ENCODE measurements at places on chromosomes 6 and 20.

DNA sequence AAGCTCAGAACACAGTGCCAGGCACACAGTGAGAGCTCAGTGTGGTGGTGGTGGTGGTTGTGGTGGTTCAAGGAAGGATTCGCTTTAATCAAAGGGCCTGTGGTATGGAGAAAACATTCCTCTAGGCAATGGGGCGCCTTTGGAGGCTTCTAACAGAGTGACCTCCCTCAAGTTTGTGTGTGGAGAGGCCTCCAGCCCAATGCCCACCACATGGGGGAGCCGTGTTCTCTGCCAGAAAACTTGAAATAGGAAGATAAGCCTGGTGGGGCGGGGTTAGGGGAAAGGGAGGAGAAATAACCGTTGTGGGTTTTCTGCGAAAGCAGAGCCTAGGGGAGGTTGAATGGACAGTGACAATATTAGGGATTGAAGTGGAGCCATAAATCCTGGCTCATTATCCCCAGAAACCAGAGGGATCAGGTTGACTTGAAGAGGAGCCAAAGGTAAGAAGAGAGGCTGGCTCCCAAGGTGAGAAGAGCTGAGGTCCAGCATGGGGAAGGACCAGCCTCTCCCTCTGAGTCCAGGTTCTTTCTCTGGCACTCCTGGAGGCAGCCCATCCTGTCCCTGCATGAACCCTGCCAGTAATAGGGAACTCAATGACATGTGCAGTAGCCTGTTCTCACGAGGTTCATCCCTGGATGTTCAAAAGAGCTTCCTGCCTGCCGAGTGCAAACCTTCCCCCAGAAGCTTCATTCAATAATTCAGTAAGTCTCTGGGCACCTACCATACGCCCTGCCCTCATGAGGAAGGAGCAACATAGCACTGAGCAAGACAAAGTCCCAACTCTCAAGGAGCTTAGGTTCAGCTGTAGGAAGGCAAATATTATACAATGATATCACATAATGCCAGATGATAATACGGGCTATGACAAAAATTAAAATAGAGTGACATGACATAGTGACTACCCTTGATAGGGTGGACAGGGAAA lies 51.4 kb downstream of the TGM2 start:
- no peak for DNase-seq

- DNase-seq, result no peak
Measured at GRCh38 chr6:127920804-127921203, 19.9 kb upstream of the THEMIS start.

- DNase-seq, result peak; percentile 81
Measured at GRCh38 chr6:137867685-137868509, 838 bp downstream of the TNFAIP3 start.

DNA sequence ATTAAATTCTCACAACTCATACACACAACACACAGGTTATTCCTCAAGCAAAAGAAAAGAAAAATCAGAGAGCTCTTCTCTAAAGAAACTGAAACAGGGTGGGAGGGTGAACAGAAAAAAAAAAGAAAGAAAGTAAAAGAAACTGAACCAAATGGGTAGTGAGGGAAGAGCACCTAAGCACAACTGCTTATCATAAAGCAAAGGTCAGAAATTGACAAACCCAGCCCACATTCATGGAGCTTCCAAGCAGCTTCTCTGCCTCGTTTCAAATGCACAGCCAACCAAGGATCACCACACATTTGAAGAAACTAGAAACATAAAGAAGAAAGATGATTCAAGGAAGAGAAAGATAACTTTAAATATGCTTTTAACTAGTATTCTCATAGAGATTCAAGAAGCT lies 90.5 kb downstream of the RNGTT start:
- DNase-seq, result no peak

- DNase-seq, result no peak
Measured at GRCh38 chr20:55533632-55534031, 471.7 kb downstream of the CBLN4 start.

GRCh38 chr20:16601047-16601446 lies 27.8 kb upstream of the KIF16B start:
- no peak for DNase-seq

DNA sequence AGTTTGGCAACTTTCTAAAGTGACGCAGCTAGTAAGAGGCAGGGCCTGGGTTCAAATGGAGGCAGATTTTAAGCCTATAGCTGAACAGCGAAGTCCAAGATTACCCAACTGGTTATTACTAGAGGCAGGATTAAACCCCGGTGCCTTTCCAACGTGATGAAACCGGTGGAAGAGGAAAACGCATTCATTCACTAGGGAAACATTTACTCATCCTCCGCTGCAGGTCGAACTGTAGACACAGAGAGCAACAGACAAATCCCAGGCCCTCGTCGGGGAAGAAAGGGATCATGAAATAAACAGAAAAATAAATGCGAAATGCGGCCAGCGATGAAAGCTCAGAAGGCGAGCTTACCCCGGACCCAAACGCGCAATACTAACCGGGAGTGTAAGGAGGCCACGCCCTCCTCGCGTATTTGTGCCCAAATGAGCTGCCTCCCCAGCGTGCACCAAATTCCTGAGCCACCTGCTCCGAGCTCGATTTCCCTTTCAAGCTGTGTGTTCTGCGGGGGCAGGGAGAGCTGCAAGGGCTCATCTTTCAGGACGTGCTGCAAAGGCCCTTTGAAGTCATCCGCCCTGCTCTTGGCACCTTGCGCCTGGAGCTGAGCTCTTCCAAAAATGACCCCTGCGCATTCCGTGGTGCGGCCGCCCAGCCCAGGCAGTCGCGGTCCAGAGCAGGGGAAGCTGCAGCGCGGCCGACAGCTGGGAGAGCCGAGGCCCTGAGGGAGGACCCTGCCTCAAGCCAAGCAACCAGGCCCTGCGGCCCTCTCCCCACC lies 46.9 kb downstream of the PDYN start:
- peak; percentile 83 for DNase-seq

DNA sequence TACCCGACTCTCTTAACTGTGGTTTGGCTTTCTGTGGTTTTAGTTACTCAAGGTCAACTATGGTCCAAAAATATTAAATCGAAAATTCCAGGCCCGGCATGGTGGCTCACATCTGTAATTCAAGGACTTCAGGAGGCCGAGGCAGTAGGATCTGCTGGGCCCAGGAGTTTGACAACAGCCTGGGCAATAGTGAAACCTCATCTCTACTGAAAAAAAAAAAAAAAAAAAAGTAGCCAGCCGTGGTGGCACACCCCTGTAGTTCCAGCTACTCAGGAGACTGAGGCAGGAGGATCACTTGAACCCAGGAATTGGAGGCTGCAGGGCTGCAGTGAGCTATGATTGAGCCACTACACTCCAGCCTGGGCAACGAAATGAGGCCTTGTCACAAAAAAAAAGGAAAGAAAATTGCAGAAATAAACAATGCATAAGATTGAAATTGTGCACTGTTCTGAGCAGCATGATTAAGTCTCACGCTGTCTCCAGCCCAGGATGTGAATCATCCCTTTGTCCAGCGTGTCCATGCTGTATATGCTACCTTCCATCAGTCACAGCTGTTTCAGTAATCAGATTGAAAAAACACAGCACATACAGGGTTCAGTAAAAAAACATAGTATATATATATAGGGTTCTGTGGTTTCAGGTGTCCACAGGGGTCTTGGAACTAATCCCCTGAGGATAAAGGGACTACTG lies 40.7 kb downstream of the RGS17 start:
- no peak for DNase-seq

DNA sequence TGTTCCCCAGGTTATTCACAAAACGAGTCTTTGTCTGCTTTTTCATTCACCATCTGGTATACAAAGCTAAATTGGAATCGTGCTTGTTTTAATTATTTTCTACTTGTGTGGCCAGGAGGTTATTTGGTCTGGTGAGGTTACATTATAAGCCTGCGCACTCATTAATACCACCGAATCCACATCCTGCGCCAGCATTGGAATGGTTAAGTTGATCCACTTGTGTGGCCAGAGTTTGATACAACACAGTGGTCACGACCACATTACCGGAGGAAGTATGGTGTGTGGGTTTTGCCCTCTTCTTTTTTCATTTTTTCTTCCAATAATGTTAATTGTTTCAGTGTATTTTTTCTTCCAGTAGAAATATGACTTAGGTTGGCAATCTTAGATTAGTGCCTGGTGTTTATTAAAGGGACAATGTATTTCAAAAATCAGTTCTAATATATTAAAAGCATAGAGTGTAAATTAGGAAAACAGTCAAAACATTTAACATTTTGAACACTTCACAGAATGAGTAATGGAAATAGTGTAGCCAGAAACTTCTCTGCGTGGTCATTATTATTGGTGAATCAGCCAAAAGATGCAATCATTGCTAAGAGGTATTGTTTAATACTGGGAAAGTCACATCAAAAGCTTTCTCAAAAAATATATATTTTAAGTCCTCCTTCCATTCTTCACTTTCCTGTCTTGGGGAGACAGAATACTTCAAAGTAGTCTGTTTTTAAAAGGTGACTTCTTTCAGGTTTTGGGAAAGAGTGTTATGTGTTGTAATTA lies 84.5 kb downstream of the JARID2 start:
- DNase-seq, result no peak

DNA sequence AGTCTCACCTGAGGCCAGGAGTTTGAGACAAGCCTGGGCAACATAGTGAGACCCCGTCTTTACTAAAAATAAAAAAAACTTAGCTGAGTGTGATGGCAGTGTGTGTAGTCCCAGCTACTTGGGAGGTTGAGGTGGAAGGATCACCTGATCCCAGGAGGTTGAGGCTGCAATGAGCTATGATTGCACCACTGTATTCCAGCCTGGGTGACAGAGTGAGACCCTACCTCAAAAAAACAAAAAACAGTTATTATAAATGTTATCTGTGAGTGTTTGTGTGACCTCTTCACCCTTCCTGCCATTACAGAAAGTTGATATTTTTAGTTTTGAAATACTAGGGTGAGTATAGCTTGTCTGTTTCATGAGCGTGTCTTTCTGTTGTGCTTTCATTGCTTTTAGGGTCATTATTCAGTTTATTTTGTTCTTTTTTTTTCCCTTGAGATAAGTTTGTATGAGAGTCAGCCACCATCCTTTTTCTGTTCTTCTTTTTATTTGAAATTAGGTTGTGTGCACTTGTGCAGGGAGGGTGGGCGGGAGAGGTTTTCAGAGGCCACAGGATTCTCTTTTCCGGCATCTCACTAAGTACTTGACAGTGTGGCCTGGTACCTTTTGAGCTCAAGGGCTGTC lies 26.2 kb downstream of the CDYL start:
- DNase-seq, result no peak

DNA sequence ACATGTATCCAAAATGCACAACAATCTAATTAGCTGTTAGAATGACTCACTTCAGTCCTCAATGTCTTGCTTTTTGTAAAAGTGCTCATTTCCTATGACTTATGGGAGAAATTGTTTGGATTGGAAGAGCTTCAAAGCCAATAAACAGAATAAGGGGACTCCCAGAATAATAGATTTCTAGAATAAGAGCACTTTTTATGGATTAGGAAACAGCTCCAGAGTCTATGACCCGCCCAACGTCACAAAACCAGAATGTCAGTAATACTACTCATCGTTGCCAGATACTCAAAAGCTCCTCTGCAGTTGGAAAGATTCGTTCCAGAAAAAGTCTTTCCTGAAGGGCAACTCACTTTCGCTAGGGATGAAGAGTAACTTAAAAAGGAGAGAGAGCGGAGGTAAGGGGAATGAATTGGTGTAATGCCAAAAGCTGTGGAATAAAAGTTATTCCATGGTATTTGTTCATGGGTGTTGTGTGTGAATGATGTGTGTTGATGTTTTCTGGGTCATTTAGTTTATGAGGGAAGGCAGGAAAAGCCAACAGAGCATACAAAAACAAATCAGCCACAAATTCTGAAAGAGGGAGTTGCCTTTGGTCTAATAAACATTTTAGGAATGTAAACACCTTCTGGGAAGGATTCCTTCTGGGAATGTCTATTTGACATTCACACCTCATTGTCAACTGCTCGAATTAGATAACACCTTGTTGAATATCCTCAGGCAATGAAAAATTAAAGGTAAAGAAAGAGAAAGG lies 64.6 kb downstream of the SYNE1 start:
- no peak for DNase-seq

- no peak for DNase-seq
Measured at GRCh38 chr6:153056308-153056707, 53.8 kb upstream of the MTRF1L start.

- no peak for DNase-seq
Measured at GRCh38 chr6:50404643-50405042, 308.7 kb upstream of the TFAP2D start.

GRCh38 chr6:158011478-158011920 lies 29.8 kb downstream of the SYNJ2 start:
- no peak for DNase-seq

- DNase-seq, result peak; percentile 48
Measured at GRCh38 chr20:23568320-23568970, at the start of gene CST9L. Gene CST9L (minus strand): TSS chr20:23568484. CDS start chr20:23568450, 34 bp downstream.

DNA sequence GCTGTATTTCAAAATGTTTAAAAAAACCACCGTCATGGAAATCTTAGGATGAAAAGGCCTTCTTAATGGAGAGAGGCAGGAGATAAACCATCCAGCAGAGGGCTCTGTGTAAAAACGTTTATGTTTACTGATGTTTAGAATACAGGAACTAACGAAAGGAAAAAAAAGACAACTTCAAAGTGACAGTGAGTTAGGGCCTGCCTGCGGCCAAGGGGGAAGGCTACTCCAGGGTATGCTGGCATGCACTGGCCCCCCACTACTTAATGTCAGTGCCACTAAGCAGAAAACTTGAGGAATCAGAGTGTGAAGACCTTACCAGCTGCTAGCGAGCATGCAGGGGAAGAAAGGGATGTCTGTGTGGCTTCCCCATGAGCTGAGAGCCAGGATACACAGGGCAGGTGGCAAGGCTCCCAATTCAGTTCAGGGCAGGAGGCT lies 47.7 kb downstream of the AKAP7 start:
- no peak for DNase-seq

DNA sequence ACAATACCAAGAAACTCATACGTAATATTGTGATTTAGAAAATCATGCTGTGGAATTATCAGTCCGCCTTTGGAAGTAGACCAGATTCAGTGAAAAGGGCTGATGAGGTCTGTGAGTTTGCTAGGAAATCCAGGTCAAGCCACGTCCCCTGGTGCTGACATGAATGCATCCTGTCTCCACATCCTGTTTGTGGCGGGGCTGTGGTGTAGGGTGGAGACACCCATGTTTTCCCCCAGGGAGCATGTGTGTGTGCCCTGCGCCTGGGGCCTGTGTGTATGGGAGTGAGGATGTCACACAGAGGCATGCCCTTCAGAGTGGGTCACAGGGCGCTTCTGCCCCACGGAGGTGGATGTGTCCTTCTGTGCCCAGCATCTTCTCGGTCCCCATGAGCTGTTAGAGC lies 109.1 kb downstream of the SASH1 start:
- DNase-seq, result no peak

DNA sequence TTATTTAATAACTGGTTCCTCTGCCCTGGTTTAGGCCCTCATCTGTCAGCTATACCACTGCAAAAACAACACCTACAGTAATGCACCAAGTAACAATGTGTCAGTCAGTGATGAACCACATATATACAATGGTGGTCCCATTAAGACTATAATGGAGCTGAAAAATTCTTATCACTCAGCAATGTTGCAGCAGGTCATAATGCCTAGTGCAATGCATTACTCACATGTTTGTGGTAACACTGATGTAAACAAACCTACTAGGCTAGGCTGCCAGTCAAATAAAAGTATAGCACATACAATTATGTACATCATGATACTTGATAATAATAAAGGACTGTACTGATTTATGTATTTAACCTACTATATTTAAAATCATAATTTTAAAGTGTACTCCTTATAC lies 31.3 kb downstream of the RARS2 start:
- no peak for DNase-seq
